ENCODE measurements at places on chromosomes 6 and 20. TPM values are rescaled to one million over a fixed set of nuclear protein-coding genes. Genes with fewer than 3 reads are reported as not detected.

DNA sequence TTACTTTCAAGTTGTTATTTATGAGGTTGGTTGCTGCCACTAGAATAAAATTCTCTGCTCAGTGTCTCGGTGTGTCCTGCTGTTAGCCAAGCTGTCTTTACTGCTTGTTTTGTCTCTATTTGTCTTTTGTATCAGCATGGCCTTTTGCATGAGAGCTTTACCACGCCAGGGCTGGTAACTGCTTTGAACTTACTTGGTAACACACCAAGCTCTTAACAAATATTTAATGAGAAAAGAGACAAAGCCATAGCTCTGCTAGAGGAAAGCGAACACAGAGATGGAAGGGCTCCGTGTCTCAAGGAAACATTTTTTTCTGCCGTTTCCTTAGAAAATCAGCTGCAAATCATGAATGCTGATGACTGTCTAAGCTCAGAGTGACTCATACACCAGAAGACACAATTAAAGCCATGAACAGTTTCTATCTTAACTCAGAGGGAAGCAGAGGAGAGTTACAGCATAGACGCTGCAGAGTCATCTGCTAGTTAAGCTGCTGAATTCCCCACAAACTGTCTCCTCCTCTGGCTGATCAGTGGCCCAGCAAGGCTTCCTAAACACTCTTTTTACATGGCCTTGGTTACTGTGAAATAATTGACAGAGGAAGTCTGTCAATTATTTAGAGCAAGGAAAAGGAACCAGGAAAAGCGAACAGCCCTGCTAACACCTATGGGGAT lies 44.8 kb downstream of the AGPAT4 start:
- no peaks in the 10 kb centered on the region for H3K27me3 ChIP-seq
- H3K36me3 ChIP-seq: peaks cover 5% of the 10 kb centered on the region
- peak overlapping the region; percentile 57 for H3K27ac ChIP-seq
- no peak overlapping the region for H3K4me3 ChIP-seq

DNA sequence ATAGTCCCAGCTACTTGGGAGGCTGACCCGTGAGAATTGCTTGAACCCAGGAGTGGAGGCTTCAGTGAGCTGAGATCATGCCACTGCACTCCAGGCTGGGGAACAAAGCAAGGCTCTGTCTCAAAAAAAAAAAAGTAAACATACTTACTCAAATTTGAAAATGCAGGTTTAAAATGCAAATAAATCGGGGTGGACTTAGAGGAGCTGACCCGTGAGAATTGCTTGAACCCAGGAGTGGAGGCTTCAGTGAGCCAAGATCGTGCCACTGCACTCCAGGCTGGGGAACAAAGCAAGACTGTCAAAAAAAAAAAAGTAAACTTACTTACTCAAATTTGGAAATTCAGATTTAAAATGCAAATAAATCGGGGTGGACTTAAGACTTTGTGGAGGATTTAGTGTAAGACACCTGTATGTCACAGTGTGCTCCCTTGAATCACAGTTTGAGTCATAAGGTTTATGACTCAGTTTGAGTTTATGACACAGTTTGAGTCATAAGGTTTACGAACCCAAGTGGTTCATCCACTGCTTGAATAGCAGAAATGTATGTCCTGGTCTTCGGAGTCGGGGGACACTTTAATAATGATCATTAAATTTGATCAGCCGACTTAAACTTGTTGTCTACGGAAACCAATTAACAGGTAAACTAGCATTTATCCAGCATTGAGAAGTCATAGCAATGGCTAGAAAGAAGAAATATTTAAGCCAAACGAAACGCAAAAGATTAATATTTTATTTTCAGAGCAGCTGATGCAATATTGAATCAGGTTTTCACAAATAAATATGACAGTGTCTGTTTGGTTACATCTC lies 6.8 kb upstream of the MRPS10 start:
- DNase-seq: peak; percentile 14
- peak overlapping the region; percentile 80 for H3K27ac ChIP-seq
- no peaks in the 10 kb centered on the region for H3K36me3 ChIP-seq

ZNF292 gene
- total RNA-seq: 78.3 TPM

CRISP3 gene
- total RNA-seq: not detected

CABLES2 gene
- total RNA-seq: 3.2 TPM
